NCI-H1105 (cell line): ENCODE measurements at places on chromosomes 5 and 9.

DNA sequence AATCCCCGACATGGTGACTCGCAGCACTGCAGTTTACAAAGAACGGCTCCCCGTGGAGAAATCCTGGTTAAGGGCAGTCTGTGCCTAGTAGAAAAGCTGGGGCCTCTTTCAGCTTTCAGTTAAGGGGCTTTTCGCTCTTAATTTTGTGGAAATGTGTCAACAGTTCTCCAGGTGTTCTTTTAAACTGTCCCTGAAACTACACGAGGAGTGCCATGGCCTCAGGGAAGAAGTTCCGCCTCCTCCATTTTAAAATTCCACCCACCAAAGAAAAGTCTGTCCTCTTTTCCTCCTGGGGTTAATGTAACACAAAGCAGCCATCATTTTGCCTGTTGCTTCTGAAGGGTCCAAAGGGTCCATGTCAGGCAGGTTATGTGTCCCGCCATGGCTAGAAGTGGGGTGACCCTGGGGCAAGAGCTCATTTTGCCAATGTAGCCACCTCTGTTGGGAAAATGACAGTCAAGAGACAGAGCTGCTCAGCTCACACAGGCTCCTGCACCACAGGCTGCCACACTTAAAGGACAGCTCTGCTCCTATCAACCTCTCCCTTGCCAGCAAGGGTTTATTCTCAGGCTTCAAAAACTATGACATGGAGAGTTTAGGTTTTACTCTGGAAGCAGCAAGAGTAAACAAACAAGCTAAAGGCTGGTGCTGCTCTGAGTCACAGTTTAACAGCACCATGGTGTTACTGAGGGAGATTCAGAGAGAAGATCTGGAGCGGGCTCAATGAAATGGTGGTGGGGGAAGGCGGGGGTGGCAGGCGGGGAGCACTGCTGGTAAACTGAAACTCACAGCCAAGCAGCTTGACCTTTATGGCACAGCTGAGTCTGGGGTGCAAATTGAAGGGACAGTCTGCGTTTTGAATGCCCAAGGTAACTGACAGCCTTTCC is 3.2 kb downstream of the WHRN start:
- no peak for DNase-seq

DNA sequence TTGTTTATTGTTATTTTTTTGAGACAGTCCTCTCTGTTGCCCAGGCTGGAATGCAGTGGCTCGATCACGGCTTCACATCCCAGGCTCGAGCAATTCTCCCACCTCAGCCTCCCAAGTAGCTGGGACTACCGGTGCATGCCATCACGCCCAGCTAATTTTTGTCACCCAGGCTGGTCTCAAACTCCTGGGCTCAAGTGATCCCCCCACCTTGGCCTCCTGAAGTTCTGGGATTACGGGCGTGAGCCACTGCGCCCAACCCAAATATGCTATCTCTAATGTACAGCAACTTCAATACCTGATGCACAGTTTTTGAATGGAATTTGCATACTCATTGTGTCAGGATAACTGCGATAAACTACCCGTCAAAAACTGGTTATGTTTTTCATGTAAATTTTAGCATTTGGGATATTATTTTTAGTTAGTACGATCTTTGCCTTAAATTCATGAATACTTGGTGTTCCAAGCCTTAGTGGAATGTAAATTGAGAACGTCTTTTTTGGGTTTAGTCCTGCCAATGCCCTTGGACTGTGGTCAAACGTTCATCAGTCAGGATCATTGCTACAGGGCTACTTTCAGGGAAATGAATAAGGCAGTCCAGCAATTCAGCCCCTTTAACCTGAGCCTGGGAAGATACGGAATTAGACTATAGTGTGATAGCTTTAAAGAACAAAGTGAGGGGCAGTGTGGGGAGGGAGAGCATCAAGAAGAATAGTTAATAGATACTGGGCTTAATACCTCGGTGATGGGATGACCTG is 4.4 kb downstream of the UGCG start:
- no peak for DNase-seq

GRCh38 chr9:130995086-130996011 is 13.6 kb upstream of the LAMC3 start:
- no peak for DNase-seq

- DNase-seq: no peak
These were observed 75.4 kb upstream of the IL7R start for GRCh38 chr5:35781181-35781790.

DNA sequence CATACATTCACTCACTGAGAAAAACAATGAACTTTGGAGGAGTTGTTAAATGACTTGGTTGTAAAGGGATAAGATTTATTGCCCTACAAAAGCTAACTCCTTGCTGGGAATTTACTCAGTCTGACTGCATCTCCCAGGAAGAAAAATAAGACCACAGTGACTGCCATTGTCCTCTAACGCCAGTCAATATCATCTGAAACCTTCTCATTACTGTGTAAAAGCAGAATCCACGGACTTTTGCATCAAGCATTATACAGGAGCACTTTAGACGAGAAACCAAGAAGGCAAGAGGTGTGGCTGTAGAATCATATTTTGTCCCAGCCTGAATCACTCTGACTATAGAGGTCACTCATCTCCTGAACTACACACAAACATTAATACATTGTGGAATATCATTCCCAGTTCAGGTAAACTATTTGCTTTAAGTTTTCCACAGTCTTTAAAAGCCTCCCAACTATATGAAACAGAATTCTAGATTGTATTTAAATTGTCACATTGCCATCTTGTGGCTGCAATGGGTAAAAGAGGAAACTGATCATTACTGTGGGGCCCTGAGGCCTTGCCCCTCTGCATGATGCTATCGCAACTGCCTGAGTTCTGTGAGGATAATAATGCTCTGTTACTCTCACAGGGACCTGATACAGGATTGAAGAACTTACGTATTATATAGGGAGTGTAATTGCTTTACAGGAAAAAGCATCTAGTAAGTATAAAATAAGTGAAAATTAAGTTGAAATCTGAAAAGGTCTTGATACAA is 142.9 kb downstream of the SLCO4C1 start:
- no peak for DNase-seq

- DNase-seq: no peak
These were observed 128.0 kb downstream of the NPR3 start for GRCh38 chr5:32839106-32839505.

- DNase-seq: no peak
These were observed 141.3 kb downstream of the MAN2A1 start for GRCh38 chr5:109830955-109831502.

DNA sequence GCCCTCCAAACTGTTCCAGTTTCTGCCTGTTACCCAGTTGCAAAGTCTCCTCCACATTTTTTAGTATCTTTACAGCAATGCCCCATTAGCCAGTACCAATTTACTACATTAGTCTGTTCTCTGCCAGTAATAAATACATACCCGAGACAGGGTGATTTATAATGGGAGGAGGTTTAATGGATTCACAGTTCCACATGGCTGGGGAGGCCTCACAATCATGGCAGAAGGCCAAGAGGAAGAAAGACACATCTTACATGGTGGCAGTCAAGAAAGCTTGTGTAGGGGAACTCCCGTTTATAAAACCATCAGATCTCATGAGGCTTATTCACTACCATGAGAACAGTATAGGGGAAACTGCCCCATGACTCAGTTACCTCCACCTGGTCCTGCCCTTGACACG is 600.7 kb upstream of the CDH6 start:
- DNase-seq: no peak

DNA sequence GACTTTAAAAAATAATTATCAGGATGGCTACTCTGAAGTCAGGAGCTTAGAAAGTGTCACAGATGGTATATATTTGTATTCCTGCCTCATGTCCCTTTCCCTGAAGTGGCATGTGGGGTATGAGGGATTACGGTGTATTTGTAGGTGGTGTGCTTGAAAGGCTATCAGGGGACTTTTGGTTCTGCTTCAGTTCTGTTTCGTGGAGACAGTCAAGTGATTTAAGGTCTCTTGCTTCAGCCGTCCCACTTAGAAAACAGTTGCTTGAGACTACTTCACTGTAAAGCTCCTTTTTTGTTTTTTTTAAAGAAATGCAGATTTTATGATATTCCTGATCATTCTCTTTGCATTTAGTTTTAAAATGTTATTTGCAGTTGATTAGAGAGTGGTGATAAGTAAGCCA is 18.3 kb downstream of the PARP8 start:
- no peak for DNase-seq

GRCh38 chr9:37667706-37668105 is 17.0 kb downstream of the FRMPD1 start:
- DNase-seq: no peak

DNA sequence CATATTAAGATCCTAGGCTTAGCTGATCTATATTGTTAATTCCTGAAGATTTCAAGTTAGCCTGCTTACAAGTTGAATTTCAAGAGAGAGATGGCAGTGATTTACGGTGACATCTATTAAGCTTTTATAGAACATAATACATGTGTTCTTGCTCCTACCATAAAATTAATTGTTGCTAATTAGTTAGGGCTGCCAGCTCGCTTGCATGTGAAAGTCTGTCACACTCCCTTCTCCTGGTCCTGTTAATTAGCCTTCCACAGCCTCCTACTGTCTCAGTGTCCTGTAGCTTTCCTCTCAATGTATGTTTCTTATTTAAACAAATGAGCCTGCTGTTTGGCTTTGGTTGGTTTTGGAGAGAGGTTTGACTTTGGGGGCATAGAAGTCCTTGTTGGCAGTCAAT is 247.2 kb downstream of the NTRK2 start:
- DNase-seq: no peak

DNA sequence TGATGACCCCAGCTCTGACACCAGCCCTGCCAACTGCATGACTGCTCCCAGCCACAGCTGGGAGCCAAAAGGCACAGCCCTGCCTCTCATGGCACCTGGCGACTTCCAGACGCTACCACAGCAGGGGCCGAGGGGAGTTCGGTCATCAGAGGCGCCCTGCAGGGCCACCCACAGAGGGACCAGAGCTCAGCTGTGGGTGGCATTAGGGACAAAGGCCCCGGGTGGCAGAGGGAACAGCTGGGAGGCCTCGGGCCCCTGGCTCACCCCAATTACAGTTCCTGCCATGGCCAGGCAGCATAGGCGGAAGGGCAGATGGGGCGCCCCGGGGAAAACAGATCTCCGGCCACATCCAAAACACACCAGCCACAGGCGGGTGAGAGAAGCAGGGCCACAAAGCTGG is 3.6 kb downstream of the SOHLH1 start:
- DNase-seq: no peak

GRCh38 chr9:33111631-33112030 is 35.2 kb upstream of the SMU1 start:
- no peak for DNase-seq

- DNase-seq: no peak
These were observed 409.9 kb upstream of the EDIL3 start for GRCh38 chr5:84794486-84795035.

- DNase-seq: no peak
These were observed 118.1 kb upstream of the ERCC6L2 start for GRCh38 chr9:95757439-95757838.

- no peak for DNase-seq
These were observed 3.0 kb upstream of the SLC44A1 start for GRCh38 chr9:105241356-105242043.

DNA sequence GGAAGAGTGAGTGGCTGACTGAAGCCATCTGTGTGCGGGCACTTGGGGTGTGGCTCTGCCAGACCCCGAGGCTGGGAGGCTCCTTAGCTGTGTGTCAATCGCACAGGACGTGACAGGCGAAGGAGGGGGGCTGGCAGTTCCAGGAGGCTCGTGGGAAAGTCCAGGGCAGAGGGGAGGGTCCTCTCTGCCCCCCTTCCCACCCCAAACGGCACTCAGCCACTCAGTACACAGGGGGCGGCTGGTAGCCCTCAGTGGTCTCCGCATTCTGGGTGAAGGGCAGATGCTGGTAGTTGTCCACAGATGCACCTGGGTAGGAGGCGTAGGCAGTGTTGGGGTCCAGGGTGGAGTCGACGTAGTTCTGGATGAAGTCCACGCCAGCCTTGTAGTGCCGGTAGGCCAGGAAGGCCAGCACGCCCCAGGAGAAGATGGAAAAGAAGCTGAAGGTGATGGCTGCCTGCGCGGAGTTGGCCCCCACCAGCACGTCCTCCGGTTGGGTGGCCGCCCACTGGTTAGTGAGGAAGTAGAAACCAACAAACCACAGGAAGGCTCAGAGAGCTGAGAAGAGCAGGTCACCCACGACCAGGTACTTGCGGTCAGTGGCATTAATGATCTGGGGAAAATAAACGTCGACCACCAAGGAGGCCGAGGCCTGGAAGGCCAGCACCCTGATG is 85.4 kb upstream of the CEP78 start:
- no peak for DNase-seq

GRCh38 chr5:122429545-122430318 is 117.7 kb downstream of the SNCAIP start:
- no peak for DNase-seq

GRCh38 chr5:56757077-56757476 is 58.3 kb upstream of the MAP3K1 start:
- DNase-seq: no peak

GRCh38 chr5:124301850-124302249 is 444.6 kb downstream of the ZNF608 start:
- DNase-seq: no peak

- DNase-seq: no peak
These were observed 39.4 kb downstream of the KLHL3 start for GRCh38 chr5:137696481-137696880.

DNA sequence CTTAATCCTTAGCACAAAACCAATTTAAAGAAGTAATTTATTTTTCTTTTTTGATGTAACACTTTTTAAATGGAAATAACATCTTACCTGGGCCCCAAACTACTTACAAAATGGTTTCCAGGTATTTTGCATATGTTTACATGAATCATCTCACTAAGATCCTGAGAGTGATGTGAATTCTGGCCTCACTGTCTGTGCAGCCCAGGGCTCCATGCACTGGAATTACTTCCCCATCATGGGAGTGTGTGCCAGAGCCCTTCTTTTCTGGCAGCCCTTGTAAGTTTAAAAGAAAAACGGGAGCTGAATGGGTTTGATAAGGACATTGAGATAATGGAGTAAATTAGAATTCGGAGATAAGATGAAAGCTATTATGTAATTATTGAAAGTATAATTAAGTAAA is 12.2 kb upstream of the F2R start:
- DNase-seq: no peak

DNA sequence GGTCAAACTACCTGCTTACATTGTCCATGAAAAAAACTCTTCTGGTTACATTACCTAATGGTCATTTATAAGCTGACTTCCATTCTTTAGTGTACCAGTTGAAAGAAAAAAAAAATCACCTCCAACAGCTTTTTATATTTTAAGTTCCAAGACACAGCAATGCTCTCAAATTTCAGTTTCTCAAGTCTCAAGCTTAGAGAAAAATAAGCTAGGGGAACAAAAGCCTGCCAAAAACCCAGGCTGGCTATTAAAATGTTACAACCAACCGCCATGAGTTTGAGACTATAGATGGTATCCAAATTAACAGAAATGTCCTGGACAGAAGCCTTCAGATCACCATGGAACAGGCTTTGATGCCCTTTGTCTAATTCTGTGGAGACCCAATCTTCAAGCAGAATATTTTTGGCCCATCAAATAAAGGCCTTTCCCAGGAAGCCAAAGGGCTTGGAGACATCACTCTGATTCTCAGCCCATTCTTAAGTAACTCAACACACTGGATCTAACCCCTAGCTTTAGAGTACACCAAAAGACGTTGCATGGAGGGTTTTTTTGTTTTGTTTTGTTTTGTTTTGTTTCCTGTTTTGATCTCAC is 343.7 kb downstream of the GLIS3 start:
- DNase-seq: no peak
